ENCODE measurements at places on chromosomes 3 and 15. TPM values are rescaled to one million over a fixed set of nuclear protein-coding genes. Genes with fewer than 3 reads are reported as not detected.

- no peak for DNase-seq
These were observed 10.1 kb downstream of the BCL2L10 start for GRCh38 chr15:52102463-52102862.

DNA sequence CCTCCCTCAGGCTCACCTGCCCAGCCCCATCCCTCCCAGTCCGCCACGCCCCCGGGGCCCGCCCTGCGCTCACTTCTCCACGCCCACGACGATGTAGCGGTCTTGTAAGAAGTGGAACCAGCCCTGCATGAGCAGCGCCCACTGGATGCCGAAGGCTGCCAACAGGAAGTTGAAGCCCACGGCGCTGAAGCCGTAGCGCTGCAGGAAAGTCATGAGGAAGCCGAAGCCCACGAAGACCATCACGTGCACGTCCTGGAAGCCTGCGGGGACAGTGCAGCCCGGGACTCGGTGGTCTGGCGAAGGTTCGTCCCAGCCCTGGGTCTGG is 9.7 kb downstream of the RHCG start:
- peak; percentile 38 for DNase-seq

- no peak for DNase-seq
These were observed 101.8 kb upstream of the ARL6 start for GRCh38 chr3:97662762-97663161.

DNA sequence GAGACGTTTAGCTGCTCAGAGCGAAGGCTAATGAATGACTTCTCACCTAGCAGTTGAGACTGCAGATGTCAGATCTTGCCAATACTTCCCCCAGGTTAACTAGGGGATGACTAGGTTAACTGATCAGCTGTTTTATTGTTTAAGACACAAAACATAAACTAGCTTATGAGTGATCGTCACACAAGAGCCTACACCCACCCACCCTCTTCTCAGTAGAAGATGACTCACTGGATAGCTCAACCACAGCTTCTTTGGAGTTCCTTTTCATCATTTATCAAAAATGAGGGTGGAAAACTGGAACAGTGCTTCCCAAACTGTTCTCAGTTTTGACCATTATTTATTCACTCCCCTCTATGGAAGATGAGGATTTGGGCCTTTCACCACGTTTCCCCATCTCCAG is 25.2 kb downstream of the GASK1A start:
- DNase-seq, result no peak

DNA sequence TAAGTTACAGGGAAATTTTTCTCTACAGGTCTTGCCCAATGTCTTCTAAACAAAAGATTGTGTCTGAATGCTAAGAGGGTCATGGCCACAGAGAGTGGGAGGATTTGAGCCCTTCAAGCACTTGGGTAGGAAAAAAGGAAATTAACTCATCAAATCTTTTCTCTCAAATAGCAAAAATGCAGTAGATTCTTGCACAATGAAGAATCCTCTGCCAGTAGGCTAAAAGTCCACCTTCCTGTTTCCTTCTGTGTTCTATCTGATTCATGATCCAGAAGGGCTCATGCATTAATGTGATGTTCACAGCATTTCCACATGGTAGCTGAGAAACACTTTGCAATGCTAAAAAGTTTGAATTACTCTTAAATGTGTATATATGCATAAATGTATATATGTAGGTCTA is 177.1 kb downstream of the CD47 start:
- DNase-seq, result no peak

GRCh38 chr15:95262866-95263564 is 1031.7 kb downstream of the MCTP2 start:
- no peak for DNase-seq

DNA sequence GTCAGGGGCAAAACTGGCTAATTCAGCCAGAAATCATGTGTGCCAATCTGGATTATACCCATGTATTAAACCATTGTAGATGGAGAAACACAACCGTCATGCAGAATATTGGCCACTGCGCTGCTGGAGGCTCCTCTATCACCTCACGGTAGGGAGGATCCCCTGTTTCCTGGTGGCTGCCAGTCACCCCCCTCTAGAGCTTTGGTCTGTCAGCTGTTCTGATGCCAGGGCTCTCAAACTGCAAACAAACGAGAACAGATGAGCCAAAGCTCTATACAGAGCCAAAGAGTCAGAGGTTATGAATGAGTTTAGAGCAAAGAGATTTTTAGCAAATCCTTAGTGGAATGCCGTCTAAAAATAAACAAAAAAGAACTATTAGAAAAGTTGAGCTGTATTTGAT is 62.5 kb downstream of the IL20RB start:
- no peak for DNase-seq

DNA sequence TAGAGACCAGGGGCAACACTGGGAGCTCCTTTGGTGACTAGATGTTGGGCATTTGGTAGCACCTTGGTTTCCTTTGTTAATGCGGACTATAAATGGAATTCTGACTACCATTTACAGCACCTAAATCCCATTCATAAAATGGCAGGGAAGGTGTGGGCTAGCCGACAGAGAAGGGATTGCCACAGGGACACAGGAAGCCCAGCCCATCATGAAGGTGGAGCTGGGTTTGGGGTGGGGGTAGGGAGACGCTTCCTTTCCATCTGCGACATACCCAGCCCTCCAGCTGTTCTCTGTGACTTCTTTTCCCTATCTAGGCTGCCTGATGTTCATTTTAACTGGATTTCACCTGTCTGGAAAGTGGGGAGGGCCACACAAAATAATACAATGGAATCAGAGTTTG is 21.0 kb downstream of the ABHD2 start:
- no peak for DNase-seq

GRCh38 chr3:186287711-186288110 is 74.3 kb downstream of the DGKG start:
- no peak for DNase-seq

GRCh38 chr3:197023998-197024651 is 5.5 kb downstream of the MELTF start:
- DNase-seq, result no peak

DNA sequence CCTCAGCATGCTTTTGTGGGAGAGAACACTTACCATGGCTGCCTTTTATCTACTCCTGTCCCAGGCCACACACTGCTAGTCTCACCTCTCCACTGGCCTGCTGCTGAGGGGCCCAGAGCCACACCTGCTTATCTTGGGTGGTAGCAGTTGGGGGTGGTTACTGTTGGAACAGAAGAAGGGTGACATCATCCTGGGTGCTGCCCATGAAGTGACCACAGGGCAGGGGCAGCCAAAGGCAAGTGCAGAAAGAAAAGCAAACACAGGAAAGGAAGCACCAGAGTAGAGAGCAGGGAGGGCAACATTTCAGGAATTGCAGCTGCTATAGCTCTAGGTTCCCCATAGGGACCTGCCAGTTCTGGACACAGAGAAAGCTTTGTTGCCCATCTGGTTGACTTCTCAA is 345.2 kb downstream of the VPS13C start:
- no peak for DNase-seq

DNA sequence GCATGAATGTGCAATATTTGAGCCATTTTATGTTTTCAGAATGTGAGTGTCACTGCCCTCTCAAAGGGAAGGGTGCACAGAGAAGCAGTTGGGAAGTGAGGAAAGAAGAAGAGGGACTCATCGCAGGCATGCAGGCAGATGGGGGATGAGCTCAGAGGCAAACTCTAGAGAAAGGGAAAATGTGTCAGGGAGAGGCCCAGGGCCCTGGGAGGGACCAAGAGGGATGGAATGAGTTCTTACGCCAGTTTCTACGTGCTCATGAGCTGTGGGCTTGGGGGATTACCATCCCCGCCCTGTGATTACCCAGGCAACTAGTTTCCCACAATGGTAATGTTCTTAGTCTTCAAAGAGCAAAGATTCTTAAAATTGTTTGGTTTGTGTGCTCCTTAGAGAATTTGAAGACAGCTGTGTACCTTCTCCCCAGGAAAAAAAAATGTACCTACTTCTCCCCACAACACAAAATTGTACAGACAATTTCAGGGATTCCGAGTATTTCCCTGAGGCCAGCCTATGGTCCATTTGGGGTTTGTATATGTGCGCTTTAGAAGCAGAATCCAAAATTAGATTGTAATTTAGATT is 17.8 kb downstream of the GCSAM start:
- peak; percentile 42 for DNase-seq

GRCh38 chr3:182491577-182491976 is 301.7 kb upstream of the ATP11B start:
- no peak for DNase-seq

Gene GOLGA8S
- total RNA-seq, result 0.05 TPM

Gene MB21D2
- total RNA-seq, result 6.4 TPM

Gene KIF15
- total RNA-seq, result 45.8 TPM

Gene CBLB
- total RNA-seq, result 78.9 TPM

Gene DLL4
- not detected for total RNA-seq

Gene DTX3L
- total RNA-seq, result 24.5 TPM

Gene POTEB3
- total RNA-seq, result not detected

Gene CA12
- not detected for total RNA-seq

Gene PPCDC
- 18.0 TPM for total RNA-seq

Gene BCHE
- total RNA-seq, result not detected

Gene SLC28A1
- total RNA-seq, result not detected

Gene LRRC31
- not detected for total RNA-seq

Gene ITIH1
- not detected for total RNA-seq
